ENCODE measurements at places on chromosomes 13 and 19.

GRCh38 chr13:113044391-113045114 is 61.0 kb upstream of the F7 start:
- DNase-seq: no peak

- no peak for DNase-seq
Observed at GRCh38 chr19:11174336-11174735, 18.8 kb upstream of the SPC24 start.

DNA sequence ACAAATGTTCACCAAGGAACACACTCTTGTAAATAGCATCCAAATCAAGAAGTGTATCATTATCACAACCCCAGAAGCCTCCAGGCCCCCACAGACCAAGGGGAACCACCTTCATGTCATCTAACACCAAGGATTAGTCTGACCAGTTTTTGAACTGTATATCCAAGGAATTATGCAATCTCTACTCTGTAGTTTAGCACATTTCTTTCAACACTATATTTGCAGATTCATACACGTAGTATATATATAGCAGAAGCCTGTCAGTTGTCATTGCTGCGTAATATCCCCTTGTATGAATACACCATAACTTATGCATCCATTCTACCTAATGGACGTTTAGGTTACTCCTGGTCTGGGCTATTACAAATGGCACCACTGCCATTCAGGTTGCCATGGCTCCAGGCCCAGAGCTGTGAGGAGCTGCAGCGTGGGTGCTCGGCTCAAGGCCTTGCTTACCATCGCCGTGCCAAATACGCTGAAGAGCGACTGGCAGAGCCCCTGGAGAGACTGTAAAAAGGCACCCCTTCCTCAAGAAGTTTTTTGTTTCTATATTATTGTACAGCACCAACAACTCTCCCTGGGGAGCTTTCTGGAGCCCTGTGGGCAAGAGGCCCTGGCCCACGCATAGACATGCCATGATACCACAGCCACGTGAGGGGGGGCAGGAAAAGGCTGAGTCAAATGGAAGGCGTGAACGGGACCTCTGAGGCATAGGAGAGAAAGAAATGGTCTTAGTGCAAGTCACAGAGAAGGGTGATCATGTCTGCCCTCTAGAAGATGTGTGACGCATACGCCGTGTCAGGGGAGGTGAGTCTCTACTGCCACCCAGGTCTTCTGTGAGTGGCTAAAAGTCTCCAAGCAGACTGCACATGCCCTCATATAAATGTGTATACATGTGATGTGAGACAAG is 10.8 kb downstream of the LATS2 start:
- no peak for DNase-seq

DNA sequence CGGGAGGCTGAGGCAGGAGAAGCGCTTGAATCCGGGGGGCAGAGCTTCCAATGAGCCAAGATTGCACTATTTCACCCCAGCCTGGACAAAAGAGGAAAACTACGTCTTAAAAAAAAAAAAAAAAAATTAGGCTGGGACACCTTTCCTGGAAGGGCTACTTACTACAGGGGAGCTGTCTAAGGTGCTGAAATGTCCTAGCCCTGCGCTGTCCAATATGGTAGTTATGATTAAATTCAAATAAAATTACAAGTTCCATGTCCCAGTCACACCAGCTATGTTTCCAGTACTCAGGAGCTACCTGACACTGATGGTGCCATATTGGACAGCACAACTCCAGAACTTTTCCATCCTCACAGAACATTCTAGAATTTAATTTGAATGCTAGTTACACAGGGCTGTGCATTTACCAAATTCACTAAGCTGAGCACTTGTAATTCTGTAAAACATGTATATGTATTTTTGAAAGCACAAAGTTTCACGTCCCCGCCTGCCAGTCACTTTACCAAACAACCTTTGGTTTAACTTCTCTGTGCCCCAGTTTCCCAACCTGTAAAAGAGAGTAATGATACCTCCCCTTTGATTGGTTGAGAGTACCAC is 9.2 kb upstream of the ZSCAN22 start:
- no peak for DNase-seq

DNA sequence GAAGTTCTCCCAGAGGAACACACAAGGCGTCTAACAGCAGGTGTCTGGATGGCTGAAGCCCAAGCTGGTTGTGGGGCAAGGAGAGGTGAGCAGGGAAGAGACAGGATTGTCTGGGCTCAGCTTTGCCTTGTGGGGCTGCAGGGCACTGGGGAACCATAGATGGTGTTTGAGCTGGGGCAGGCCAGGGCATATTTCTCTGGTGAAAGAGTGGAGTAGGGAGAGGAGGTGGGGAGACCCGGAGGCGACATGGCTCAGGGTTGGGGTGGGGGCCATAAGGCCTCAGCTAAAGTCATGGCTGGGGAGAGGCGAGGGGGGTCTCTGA is 5.4 kb upstream of the PALM start:
- no peak for DNase-seq

DNA sequence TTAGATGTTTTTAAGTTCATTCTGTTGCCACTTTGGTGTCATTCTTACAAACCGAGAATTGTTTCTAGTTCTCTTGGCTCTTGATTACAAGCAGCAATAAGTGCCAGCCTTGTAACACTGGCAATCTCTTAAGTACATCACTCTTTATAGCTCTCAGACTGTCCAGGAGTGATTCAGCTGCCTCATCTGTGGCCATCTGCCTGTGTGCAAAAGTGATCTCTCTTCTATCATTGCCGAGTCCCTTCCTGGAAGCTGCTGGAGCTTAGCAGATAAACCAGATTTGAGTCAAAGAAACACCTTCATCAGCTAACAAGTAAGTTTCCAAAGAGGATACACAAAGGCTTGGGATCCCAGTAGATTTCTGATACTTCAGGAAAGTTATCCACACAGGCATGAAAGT is 23.2 kb downstream of the STOML3 start:
- no peak for DNase-seq
